M059J (cell line): ENCODE measurements at places on chromosomes 5 and 9. TPM values are rescaled to one million over a fixed set of nuclear protein-coding genes. Genes with fewer than 3 reads are reported as not detected.
A peak's percentile ranks its signal among the peaks of the same experiment; 100 is the strongest.

C9orf50 gene
- total RNA-seq, result 0.10 TPM in 1 of 2 replicates, not detected in the other

KIF4B gene
- 0.07 and 0.10 TPM in 2 replicates for total RNA-seq

- DNase-seq, result peak; percentile 92
These were observed 174.0 kb upstream of the NREP start for GRCh38 chr5:111930905-111931461.

GRCh38 chr5:116144103-116144502, 59.3 kb downstream of the COMMD10 start:
- DNase-seq, result peak; percentile 47
